IPS-NIHi11 (cell line): ENCODE measurements at places on chromosomes 1 and 21.

GRCh38 chr1:39639305-39640130 is at the start of gene HEYL:
Gene HEYL (minus strand): TSS chr1:39639643. CDS start chr1:39639625, 18 bp downstream.
- peak; percentile 91 for DNase-seq

DNA sequence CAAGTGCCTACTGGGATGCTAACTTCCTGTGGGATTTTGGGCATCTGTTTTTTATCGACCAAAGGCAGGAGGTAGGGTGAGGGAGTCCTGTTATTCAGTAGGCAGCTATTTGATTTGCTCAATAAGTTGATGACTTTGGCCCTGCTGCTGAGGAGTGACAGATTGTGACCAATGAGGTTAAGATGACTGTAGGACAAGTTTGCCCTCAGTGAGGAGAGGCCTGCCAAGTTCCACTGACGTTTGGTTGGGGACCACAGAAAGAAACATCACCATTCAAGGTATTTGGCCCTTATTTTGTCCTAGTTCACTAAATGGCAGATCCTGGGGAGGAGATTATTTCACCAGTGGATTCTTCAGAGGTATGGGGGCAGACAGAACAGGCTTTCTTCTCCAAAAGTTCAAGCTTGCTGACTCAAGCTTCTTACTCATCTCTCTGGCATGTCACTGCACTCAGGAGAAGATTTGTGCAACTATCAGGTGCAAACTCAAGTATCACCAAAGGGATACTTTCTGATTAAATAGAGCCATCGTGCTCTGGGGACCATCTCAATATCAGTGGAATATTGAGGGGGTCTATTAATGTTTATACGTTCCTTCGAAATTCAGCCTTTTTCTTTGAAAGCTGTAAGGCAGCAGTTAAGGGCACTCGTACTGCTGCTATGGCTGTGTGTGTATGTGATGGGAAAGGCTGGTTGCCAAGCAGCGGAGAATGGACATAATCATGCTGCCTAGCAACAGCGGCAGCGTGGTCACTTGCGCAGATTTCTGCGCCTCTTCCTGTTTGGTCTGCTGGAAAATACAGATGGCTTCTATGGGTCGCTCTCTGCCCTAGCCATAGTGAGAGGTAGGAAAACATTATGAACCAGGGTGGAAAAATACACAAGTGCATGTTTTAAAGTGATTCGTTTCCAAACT is 78.7 kb downstream of the PBX1 start:
- DNase-seq, result no peak

- DNase-seq, result no peak
Measured at GRCh38 chr1:199667089-199667488, 360.4 kb upstream of the NR5A2 start.

DNA sequence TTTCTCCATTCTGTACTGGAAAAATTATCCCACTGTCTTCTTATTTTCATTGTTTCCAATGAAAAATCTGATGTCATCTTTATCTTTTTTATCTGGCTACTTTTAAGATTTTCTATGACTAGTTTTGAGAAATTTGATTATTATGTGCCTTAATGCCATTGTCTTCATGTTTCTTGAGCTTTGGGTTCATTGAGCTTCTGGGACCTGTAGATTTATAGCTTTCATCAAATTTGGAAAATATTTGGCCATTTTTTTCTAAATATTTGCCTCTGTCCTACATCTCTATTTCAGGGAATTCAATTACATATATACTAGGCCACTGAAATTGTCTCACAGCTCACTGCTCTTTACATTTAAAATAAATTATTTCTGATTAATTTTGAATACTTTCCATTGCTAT is 38.7 kb upstream of the KCNH1 start:
- DNase-seq, result no peak

- no peak for DNase-seq
Measured at GRCh38 chr1:234540404-234540762, 61.4 kb upstream of the TARBP1 start.

- DNase-seq, result no peak
Measured at GRCh38 chr1:215776336-215776735, 209.2 kb downstream of the KCTD3 start.

GRCh38 chr1:65066419-65066765 is 81.6 kb upstream of the AK4 start:
- no peak for DNase-seq

- DNase-seq, result no peak
Measured at GRCh38 chr21:41338455-41338854, 21.9 kb downstream of the FAM3B start.

DNA sequence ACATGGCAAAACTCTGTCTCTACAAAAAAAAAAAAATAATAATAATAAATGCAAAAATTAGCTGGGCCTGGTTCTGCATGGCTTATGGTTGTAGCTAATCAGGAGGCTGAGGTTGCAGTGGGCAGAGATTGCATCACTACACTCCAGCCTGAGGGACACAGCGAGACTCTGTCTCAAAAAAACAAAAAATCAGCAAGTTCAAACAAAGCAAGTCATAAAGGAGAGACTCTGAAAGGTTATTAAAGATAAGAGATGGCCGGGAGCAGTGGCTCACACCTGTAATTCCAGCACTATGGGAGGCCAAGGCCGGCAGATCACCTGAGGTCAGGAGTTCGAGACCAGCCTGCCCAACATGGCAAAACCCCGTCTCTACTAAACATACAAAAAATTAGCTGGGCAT is 28.8 kb downstream of the COP1 start:
- no peak for DNase-seq

DNA sequence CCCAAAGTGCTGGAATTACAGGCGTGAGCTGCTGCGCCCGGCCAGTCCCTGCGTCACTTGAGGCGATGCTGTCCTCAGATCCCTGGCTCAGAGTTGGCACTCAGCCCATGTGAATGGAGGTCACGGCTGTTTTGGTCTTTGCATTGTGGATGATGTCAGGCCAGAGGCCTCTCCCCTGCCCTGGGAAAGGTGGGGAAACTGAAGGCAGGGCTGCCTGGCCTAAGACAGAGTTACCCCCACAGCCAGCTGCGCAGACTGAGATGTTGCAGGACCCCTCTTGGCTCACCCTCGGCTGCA is 821 bp downstream of the MASP2 start:
- no peak for DNase-seq

DNA sequence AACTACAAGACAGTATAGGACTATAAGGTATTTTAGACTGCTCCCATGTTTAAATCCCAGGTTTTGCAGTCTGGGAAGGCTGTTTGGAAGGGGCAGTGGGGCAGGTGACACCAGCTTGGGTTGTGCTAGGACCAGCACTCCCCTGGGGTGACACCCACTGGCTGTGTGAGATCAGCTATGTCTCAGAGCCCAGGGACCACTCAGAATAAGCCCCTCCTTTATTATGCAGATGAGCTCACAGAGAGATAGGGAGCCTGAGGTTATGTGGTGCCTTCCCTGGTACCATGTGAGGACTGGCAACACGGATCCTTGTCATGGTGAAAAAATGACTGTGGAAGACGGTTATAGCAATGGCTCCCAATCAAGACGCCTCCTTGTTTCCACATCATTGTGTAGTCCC is 71.0 kb downstream of the NENF start:
- DNase-seq, result no peak

DNA sequence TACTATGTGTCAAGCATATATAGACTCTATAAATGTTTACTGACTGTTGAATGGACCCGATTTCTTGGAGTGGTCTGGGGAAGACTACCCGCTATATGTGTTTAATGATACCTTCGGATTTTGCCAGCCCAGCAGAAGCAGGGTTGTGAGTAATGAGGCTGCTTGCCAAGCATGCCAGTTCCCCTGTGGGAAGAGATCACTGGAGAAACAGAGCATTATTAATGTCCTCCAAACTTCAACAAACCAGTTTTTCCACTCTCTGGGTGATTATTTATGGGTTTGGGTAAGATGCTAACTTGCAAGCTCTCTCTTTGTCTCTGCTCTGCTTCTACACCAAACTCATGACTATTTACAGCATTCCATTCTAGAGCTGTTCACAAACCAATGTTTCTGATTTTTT is 25.1 kb upstream of the PHGDH start:
- peak; percentile 30 for DNase-seq

DNA sequence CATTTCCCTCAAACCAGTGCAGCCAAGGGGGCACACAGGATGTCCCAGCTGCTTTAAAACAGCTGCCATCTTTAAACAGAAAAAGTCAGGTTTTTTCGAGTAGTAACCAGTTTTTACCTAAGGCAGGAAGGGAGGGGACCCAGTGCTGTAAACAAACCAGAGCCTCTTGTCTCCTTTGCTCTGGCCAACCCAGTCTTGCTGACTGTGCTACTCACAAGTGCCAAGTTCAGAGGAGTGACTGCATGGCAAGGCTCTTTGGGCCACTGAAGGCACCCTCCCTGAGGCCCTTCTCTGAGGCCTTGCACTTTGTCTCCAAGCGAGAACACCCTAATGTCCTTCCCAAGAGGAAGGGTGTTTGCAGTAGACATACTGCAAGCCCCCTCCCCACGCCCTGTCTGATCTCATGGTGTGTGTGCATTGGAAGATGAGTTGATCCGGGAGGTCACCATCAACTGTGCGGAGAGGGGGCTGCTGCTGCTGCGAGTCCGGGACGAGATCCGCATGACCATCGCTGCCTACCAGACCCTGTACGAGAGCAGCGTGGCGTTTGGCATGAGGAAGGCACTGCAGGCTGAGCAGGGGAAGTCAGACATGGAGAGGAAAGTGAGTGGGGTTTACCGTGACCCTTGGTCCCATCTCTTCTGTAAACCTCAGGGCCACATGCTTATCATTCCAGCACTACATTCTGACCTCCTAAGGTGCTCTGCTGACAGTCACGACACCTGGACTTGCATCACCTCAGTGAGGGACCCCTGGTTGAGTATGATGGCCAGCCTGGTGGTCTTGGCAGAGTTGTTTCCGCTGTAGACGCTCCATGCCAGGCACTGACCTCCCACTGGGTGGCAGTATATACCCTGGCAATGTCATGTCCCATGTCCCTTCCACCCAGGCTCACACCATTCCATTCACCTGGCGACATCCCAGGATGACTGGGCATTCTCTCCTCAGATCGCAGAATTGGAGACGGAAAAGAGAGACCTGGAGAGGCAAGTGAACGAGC is 4.7 kb downstream of the DNALI1 start:
- peak; percentile 60 for DNase-seq

DNA sequence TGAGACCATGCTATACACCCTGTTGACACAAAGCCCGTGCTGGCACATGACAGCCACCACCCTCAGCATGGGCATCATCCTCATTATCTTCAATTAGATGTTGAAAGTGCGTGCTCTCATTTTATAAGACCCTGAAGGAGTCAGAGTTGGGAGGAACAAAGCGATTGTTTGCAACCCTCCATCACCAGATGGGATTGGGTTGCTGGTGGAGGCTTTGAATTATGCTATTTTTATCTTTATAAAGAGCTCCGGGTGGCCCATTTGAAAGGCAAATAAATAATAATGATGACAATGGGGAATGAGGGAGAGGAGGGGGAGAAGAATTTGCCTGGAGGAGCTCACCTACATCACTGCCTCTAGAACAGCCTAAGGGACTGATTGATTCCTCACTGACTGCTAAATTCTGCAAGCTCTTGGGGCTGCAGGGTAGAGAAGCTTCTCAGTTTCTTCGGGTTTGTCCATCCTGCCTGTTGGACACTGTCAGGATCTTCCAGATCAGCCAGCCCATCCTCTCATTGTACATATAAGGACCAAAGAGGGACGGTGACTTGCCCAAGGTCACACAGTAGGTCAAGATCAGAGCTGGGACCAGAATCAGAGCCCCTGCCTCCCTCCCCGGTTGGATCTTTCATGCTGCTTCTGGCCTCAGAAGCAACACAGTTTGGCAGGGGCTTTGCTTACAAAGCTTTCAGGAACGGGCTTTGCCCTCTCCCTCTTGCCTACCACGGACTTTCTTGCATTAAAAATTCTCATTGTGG is 130.9 kb upstream of the ZBTB40 start:
- no peak for DNase-seq

- no peak for DNase-seq
Measured at GRCh38 chr21:31201548-31201947, 142.5 kb downstream of the TIAM1 start.

GRCh38 chr1:197103300-197103699 is 36.2 kb upstream of the F13B start:
- DNase-seq, result no peak

DNA sequence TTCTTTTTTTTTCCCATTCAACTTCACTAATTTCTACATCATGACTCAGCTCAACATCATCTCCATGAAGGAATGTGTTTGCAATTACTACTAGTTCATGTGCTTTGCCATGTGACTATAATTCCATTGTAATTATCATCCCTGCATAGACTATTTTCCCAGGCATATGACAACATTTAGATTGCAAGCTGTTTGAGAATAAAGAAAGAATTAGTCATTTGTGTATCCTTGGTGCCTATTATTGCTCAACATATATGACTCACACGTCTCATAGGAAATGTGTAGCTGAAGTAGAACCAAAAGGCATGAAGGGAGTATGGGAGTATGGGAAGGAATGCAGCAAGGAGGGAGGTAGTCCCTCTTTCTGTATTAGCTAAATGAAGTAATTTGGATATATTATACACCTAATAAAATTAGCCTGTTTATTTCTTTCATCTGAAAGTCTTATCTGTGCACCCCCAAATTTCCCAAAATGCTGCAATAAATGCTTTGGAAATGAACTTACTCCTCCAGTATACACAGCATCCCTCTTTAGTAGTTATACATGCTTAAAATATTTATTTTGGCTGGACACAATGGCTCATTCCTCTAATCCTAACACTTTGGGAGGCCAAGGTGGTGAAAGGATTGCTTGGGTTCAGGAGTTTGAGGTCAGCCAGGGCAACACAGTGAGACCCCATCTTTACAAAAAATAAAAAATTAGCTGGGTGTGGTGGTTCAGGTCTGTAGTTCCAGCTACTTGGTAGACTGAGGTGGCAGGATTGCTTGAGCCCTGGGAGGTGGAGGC is 316.9 kb upstream of the ADGRL4 start:
- DNase-seq, result no peak

DNA sequence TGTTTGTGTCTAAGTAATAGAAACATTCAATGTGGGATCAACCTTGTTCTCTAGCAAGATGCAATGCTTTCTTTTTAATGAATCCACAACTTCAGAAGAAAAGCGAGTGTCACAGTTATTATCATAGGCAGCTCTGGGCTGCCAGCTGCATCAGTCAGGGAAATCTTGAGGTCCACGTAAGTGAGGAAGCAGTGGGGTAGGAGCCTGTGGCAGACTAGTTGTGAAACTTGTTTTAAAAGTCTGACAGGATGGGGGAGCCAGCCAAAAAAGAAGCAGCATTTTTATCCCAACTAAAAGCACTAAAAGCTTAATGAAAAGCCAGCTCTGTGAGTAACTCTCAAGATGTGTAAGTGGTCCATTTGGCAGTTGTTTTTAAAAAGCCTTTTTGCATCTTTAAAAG is 113.1 kb downstream of the ZNF326 start:
- no peak for DNase-seq

- DNase-seq, result no peak
Measured at GRCh38 chr1:167599957-167600581, 30.0 kb upstream of the RCSD1 start.

DNA sequence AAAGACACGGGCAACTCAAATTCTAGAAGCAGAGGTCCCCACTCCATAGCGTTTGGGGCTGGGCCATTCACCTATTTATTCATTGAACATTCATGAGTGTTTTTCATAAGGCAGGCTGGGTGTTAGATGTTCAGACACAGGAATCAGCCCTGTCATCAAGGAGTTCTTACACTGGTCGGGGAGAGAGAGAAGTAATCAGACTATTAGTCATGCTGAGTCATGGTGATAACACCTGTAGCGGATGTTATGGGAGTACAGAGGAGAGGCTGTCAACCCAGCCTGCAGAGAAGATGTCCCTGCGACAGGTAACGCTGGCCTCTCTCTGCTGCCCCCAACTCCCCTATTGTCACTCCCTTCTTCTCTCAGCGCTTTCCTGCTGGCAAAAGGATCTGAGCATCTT is 17.2 kb downstream of the LY9 start:
- DNase-seq, result no peak
